ENCODE measurements at places on chromosomes 16 and 17.

- no peak for DNase-seq
Measured at GRCh38 chr17:67021196-67021595, 23.2 kb upstream of the CACNG1 start.

DNA sequence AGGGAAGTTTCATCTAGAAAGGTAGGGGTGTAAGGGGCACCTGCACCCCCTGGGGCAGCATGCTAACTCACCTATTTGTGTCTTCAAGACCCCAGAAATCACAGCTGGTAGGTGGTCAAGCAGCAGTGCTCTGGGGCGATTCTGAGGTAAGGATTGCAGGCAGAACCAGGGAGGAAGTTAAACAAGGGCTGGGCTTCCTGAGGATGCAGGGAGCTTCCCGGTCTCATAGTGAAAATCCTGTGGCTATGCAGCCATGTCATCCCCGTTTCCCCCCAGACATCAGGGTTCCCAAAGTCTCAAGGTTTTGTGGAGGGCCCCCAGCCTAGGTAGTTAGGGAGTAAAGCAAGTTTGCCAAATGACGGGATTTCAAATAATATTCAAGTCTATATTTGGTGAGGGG, 78.5 kb downstream of the C16orf78 start:
- no peak for DNase-seq

GRCh38 chr17:57956291-57957119, 1.3 kb upstream of the CUEDC1 start:
- no peak for DNase-seq

GRCh38 chr17:82389379-82389778, 17.8 kb downstream of the UTS2R start:
- DNase-seq, result no peak

- DNase-seq, result no peak
Measured at GRCh38 chr16:30876867-30877266, 17.0 kb downstream of the BCL7C start.

- no peak for DNase-seq
Measured at GRCh38 chr16:28326881-28327610, 34.7 kb downstream of the SBK1 start.

DNA sequence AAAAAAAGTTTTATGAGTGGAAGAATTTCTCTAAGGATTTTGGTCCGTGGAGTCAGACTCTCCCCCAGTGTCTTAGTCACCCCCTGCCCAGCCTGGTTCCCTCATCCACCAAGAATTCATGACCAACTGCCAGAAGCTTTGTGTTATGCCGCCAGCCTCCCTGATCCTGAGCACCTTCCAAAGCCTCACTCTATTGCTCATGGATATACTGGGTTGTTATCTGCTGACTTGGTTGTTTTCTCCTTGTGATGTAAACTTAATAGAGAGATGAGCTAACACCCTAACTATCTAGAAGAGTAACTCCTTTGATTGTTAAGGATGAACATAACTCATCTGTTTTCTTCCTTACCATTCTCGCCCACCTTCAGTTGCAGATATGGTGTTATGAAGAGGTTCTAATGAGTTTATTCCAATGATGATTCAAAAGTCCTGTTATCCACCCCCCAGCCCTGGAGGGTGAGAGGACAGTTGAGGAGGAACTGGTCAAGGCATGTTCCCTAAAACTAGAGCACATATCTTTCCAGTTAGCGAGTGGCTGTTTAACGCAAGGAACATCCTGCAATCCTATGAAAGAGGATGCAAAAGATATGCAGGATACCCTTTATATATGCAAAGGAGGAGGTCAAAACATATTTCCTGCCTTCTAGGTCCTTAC, 1.5 kb upstream of the PSMD3 start:
- DNase-seq, result no peak

- DNase-seq, result no peak
Measured at GRCh38 chr17:47730681-47731080, 2.4 kb upstream of the TBX21 start.

DNA sequence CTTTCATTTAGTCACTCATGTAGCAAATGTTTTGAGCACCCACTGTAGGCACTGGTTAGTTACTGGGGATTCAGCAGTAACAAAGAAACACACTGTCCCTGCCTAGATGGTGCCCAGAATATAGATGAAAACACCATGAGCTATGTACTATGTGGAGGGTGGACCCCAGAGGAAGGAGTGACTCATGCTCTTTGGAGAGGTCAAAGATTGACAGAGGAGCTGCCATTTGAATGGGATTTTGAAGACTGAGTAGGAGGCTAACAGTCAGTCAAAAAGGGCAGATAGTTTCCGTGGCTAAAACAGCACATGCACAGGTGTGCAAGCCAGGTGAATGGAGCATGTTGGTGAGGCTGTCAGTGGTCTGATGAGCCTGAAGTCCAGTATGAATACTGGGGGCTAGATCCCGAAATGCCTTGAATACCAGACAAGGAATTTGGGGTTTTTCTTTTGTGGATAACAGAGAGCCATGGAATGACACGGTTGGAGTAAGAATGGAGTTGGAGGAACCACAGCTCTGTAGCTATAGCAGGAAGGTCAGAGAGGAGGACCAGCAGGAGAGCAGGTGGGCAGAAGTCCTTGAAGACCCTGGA, 6.1 kb downstream of the IL21R start:
- DNase-seq, result no peak

GRCh38 chr16:77234611-77235010, 35.4 kb downstream of the SYCE1L start:
- no peak for DNase-seq

- DNase-seq, result no peak
Measured at GRCh38 chr17:44115585-44116415, 7.6 kb downstream of the HDAC5 start.

Measured in HFF-Myc (cell line).